ENCODE measurements at places on chromosomes 12 and 14.

DNA sequence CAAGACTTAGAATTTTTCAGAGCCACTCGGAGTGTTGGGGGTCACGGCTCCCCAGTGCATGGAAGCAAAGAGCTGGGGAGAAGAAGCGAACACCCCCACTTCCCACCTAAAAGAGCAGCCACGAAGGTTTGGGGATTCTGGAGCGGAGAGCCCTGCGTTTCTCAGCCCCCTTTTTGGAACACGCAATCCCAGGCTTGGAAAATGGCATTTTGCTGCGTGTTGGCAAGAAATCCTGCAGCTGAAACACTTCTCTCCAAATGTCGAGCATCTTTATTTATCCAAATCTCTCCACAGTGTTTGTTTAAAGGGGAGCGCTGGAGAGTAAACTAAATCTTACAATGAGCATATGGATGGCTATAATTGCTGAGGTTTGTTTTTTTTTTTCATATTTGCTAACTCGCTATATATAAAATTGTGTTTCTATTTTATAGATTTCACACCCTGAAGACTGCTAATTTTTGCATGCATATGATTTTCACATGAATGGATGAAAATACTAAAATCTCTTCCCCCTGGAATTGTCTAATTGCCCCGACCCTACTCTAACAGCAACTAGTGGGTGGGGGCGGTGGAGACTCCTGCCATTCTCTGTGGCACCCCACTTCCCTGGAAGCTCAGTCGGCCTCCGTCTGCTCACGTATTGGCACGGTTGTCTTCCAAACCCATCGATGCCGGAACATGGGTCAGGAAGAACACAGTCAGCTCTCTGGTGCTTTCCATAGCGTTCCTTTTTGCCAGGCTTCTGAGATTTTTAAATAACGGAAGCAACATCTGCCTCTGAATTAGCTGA lies 120.5 kb downstream of the GCH1 start:
- DNase-seq: no peak

- DNase-seq: peak; percentile 72
Measured at GRCh38 chr14:23365732-23366425, 907 bp upstream of the EFS start.

DNA sequence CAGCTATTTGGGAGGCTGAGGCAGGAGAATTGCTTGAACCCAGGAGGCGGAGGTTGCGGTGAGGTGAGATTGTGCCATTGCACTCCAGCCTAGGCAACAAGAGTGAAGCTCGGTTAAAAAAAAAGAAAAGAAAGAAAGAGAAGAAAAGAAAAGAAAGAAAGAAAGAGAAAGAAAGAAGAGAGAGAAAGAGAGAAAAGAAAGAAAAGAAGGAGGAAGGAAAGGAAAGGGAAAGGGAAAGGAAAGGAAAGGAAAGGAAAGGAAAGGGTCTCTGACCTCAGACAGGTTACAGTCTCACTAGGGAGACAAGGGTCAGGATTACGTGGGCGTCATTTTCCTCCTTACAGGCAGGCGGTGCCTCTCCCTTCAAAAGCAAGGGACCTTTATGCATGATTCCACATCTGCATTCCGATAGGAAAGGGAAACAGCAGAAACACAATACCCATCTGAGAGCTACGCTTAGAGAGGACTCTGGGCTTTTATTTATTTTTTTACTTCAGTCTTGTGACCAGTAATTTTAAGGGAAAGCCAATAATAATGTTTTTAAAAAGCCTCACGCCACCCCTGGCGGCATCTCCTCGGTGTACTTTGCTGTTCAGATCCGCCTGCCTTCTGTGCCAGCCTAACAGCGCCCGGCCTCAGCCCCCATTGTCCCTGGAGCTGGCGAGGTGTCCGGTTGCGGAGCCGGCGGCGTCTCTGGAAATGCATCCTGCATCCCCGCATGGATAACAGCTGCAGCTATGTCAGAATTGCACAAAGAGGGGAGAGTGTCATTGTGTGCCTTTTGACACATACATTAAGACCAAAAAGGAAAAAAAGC lies 945 bp upstream of the HIP1R start:
- peak; percentile 44 for DNase-seq

GRCh38 chr14:99476864-99477263 lies 3.8 kb downstream of the SETD3 start:
- peak; percentile 47 for DNase-seq

DNA sequence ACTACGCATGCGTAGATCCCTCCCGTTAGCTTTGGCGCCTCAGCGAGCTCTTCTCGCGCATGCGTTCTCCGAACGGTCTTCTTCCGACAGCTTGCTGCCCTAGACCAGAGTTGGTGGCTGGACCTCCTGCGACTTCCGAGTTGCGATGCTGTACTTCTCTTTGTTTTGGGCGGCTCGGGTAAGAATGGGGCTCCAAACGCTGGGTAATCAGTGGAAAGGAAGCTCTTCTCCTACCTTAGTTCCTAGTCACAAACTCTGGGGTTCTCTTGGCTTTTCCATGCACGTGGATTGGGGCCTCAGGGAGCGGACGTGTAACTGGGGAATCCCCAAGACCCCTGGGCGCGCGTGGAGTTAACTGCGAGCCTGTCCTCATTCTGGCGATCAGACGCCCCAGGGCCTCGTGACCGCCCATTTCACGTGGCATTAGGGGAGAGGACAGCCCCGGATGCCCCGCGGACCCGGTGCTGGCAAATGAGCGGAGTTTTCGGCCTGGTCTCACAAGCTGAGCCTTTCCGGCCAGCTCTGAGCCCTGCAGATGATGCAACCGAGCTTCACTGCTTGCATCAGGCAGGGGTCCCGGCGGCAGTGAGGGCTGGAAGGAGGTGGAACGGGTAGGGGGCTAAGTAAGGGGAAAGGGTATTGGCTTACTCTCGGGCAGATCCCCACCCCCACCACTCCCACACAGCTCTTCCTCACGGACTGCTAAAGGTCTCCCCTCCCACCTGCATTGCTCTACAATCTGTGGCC lies at the start of gene SHMT2:
SHMT2 (plus strand) TSS at position 78 of the 747 bp plus-strand sequence; CDS start at position 146, 68 bp downstream.
- DNase-seq: peak; percentile 95

- DNase-seq: no peak
Measured at GRCh38 chr12:20588042-20588441, 107.1 kb upstream of the SLCO1C1 start.

DNA sequence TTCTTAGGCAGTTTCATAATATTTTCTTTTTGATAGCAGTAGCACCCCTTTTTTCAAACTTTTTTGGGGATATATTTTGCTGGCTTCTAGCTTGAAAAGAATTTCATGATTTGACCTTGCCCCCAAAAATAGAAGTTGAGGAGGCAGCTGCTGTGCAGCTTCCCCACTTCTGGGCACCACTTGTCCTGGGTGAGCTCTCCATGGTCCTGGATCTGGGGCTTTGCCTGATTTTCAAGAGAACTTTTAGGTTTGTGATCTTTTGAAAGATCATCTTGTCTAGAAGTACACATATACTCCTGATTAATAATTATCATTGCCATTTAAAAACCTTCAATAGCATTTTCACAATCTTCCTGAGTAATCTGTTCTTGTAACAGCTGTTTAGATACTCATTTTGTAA lies 271.6 kb downstream of the NPAS3 start:
- peak; percentile 1 for DNase-seq

- peak; percentile 73 for DNase-seq
Measured at GRCh38 chr12:46264057-46264456, 4.8 kb downstream of the SLC38A1 start.

GRCh38 chr12:20245491-20245890 lies 122.8 kb upstream of the PDE3A start:
- DNase-seq: no peak

- DNase-seq: peak; percentile 87
Measured at GRCh38 chr12:107200394-107200793, 107.0 kb upstream of the CRY1 start.

- DNase-seq: no peak
Measured at GRCh38 chr12:83349907-83350611, 663.4 kb downstream of the TMTC2 start.

GRCh38 chr12:31835276-31835882 lies 106.6 kb upstream of the AMN1 start:
- no peak for DNase-seq

DNA sequence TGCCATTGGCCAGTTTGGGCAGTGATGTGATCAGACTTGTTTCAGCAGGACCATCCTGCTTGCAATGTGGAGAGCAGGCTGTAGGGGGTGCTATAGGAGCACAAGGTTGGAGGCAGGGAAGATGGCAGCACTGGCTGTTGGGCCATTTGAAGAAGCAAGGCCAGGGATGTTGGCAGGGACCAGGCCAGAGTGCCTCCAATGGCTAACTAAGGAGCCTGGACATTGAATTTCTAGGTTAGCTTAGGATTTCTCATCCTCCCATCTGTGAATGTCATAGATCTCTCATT lies 23.5 kb downstream of the FGF23 start:
- peak; percentile 8 for DNase-seq

- DNase-seq: no peak
Measured at GRCh38 chr14:46074061-46074460, 577.5 kb downstream of the RPL10L start.

Measured in IMR-90 (cell line).